ENCODE measurements at places on chromosomes 7 and 10. TPM values are rescaled to one million over a fixed set of nuclear protein-coding genes. Genes with fewer than 3 reads are reported as not detected.

The TUBB8 gene
- not detected for total RNA-seq

The STYXL1 gene
- total RNA-seq: 4.4 TPM

GRCh38 chr7:11573128-11573750, 258.8 kb downstream of the THSD7A start:
- H3K4me1 ChIP-seq: no peaks in the 10 kb centered on the region
- no peak overlapping the region for H3K4me3 ChIP-seq
- no peaks in the 10 kb centered on the region for H3K27me3 ChIP-seq
- no peak overlapping the region for H3K27ac ChIP-seq
- DNase-seq: no peak
- H3K36me3 ChIP-seq: no peaks in the 10 kb centered on the region

- no peaks in the 10 kb centered on the region for H3K36me3 ChIP-seq
- H3K4me1 ChIP-seq: peaks cover 12% of the 10 kb centered on the region
- DNase-seq: no peak
- no peak overlapping the region for H3K4me3 ChIP-seq
- H3K27me3 ChIP-seq: no peaks in the 10 kb centered on the region
Observed at GRCh38 chr7:80772347-80772993, 134.0 kb downstream of the CD36 start.

GRCh38 chr7:69682518-69682917, 84.2 kb downstream of the AUTS2 start:
- H3K36me3 ChIP-seq: no peaks in the 10 kb centered on the region
- no peak overlapping the region for H3K4me3 ChIP-seq
- H3K4me1 ChIP-seq: no peaks in the 10 kb centered on the region
- H3K27me3 ChIP-seq: no peaks in the 10 kb centered on the region

- no peaks in the 10 kb centered on the region for H3K4me1 ChIP-seq
- DNase-seq: no peak
- H3K4me3 ChIP-seq: no peak overlapping the region
Observed at GRCh38 chr10:32234471-32234870, 112.5 kb downstream of the EPC1 start.

GRCh38 chr7:126453104-126453503, 799.6 kb downstream of the GRM8 start:
- DNase-seq: no peak
- H3K4me1 ChIP-seq: no peaks in the 10 kb centered on the region

- no peak overlapping the region for H3K27ac ChIP-seq
- no peaks in the 10 kb centered on the region for H3K36me3 ChIP-seq
- no peaks in the 10 kb centered on the region for H3K27me3 ChIP-seq
- no peaks in the 10 kb centered on the region for H3K4me1 ChIP-seq
- DNase-seq: no peak
Observed at GRCh38 chr10:10758306-10758705, 259.4 kb upstream of the CELF2 start.

DNA sequence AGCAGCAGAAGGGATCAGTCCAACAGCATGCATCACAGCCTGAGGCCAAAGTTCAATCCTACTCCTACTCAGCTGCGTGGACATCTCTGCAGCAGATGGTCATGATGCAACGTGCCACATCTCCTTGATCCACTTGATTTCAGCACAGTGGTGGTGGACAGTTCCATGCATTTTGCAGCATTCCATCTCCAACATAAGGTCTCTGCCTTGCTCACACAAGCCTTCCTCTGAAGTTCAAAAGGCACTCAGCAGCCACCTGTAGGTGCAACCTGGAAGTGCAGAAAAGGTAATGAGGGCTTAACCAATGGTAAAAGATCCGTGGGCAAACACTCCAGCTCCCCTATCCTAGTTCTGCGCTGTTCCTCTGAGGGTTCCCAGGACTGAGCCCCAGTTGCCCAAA, 57.5 kb upstream of the CHCHD3 start:
- H3K4me1 ChIP-seq: no peaks in the 10 kb centered on the region
- H3K36me3 ChIP-seq: no peaks in the 10 kb centered on the region
- H3K27me3 ChIP-seq: no peaks in the 10 kb centered on the region
- no peak overlapping the region for H3K27ac ChIP-seq
- no peak for DNase-seq

DNA sequence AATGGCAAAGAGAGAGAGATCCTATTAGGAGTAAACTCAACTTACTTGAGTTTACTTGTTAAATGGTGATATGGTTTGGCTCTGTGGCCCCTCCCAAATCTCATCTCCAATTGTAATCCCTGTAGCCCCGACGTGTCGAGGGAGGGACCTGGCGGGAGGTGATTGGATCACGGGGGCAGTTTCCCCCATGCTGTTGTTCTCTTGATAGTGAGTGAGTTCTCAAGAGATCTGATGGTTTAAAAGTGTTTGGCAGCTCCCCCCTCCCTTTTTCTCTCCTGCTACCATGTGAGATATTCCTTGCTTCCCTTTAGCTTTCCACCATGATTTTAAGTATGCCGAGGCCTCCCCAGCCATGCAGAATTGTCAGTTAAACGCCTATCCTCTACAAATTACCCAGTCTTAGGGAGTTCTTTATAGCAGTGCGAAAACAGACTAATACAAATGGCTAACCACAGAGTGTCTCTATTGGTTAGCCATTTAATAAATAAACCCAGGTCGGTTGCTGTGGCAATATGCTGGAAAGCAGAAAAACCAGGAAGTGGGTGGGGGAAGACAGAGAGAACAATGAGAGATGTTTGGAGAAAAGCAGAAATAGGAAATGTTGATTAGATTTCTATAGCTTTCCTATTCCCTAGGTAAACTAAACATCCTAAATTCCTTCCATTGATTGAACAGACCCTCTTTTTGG, 3.0 kb upstream of the STMP1 start:
- H3K36me3 ChIP-seq: no peaks in the 10 kb centered on the region
- H3K4me1 ChIP-seq: peaks cover 7% of the 10 kb centered on the region
- H3K27me3 ChIP-seq: no peaks in the 10 kb centered on the region

Data from uterus (tissue), 4 donors.